NCI-H2029 treated with DMSO at 0.1 percent for 48 hours (cell line): ENCODE measurements at places on chromosomes 3 and 15.

GRCh38 chr3:104411757-104412156 is 955.0 kb upstream of the ALCAM start:
- no peak for DNase-seq

DNA sequence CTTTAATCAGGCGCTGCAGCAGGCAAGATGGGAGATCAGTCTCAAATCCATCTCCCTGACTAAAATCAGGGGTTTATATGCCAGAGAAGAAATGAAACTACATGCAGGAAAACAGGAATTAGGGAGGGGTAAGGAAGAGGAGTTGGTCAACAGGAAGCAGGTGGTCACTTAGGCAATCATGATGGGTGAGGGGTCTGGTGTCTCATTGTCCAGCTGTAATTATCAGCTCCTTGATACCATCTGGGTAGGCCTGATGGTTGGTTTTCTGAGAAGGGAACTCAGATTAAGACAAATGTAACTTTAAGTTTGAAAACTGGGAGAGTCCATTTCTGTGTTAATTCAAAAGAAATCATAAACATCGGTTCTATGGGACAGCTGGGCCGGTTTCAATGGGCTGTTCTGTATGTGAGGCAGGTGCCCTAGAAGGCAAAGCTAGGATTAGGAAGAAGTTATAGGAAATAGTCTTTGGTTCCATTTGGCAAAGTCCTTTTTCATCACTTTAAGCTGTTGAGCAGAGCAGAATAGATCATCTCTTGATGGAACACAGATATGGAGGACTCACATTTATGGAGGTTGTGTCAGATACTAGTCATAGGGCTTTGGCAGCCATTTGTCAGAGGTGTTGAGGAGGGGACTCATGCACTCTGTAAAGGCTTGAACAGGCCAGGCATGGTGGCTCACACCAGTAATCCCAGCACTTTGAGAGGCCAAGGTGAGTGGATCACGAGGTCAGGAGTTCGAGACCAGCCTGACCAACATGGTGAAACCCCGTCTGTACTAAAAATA is 149.4 kb downstream of the VGLL4 start:
- no peak for DNase-seq

- no peak for DNase-seq
Observed at GRCh38 chr15:100670505-100671021, 68.2 kb downstream of the ASB7 start.

DNA sequence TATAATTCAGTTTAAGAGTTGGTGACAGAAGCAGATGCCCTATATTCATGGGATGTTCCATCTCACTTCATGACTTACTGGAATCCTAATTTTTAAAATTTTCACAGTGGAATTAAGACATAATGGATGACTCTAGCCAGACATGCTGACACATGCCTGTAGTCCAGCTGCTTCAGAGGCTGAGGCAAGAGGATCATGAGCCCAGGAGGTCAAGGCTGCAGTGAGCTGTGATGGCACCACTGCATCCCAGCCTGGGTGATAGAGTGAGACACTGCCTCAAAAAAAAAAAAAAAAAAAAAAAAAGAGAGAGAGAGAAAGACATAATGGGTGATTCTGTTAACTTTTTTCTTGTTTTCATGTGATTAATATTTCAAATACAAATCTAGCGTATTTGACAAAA is 123.6 kb downstream of the KLHL25 start:
- no peak for DNase-seq

DNA sequence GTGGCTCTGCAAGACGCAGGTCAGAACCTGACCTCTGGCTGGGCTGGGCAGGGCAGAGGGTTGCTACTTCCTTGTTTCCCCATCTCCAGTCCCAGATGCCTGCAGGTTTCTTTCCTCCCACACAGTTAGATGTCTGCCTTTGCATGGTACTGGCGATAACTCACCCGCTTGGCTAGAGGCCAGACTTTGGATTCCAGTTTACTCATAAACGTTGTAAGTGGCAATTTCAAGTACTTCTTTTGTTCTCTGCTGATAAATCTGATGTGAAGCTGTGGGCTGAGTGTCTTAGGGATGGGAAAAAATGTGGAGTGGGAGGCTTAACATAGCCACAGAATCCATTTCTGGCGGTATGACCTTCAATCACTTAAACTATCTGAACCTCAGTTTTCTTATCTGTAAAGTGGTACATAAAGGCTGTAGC is 194.2 kb downstream of the EBLN2 start:
- peak; percentile 92 for DNase-seq
